ENCODE measurements at places on chromosomes 13 and 19.

- H3K4me3 ChIP-seq = peak overlapping the region; percentile 61
- peaks cover 5% of the 10 kb centered on the region for H3K4me1 ChIP-seq
- peak; percentile 63 for DNase-seq
- H3K36me3 ChIP-seq = no peaks in the 10 kb centered on the region
Measured at GRCh38 chr19:45496349-45496953, 396 bp downstream of the RTN2 start.

GRCh38 chr13:76886005-76886291 is 257 bp downstream of the KCTD12 start:
- H3K4me1 ChIP-seq = no peaks in the 10 kb centered on the region
- H3K36me3 ChIP-seq = no peaks in the 10 kb centered on the region
- H3K27ac ChIP-seq = no peak overlapping the region
- H3K4me3 ChIP-seq = peak overlapping the region; percentile 75

DNA sequence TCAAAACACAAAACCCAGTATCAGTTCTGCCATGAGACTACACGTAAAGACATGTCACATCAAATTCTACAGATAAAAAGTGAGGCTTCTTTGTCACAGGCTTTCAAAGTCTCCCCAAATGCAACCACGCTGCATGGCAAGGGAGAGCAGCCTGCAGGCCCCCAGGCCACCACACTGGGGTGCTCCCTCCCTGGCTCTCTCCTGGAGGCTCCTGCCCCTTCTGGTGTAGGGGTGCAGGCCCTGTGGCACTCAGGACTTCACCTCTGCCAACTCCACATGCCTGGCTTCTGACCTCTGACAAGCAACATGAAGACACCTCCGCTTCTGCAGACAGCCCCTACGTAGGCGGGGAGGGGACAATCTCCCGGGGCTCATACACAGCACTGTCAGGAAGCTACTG is 14.3 kb downstream of the AKAP8 start:
- no peak for DNase-seq
- no peaks in the 10 kb centered on the region for H3K27me3 ChIP-seq
- H3K4me1 ChIP-seq = no peaks in the 10 kb centered on the region
- H3K27ac ChIP-seq = no peak overlapping the region
- H3K4me3 ChIP-seq = no peak overlapping the region
- H3K36me3 ChIP-seq = peaks cover 82% of the 10 kb centered on the region

- peak overlapping the region; percentile 48 for H3K27ac ChIP-seq
- peak; percentile 89 for DNase-seq
- peak overlapping the region; percentile 53 for H3K4me3 ChIP-seq
- H3K4me1 ChIP-seq = peaks cover 10% of the 10 kb centered on the region
- no peaks in the 10 kb centered on the region for H3K27me3 ChIP-seq
- H3K36me3 ChIP-seq = no peaks in the 10 kb centered on the region
Measured at GRCh38 chr13:109869312-109870237, 83.2 kb upstream of the IRS2 start.

- H3K36me3 ChIP-seq = no peaks in the 10 kb centered on the region
- DNase-seq = no peak
- no peaks in the 10 kb centered on the region for H3K4me1 ChIP-seq
- H3K4me3 ChIP-seq = no peak overlapping the region
- no peak overlapping the region for H3K27ac ChIP-seq
Measured at GRCh38 chr13:99471221-99472121, 29.8 kb upstream of the TM9SF2 start.

DNA sequence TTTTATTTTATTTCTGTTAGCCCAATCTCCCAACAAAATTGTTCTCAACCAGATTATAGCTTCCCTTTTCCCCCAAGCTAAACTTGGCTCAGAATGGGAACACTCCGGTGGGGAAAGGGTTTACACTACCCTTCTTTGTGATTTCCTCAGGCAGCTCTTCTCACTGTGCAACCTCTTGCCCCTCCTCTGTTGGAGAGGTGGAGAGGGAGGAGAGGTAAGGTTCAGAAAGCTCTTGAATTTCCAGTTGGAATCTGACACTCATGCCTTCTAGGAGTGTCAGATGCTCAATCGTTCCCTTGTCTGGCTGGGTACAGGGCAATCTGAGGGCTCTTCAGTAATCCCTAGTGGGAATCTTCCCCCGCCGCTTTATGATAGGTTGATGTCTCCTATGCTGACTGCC is 486.1 kb upstream of the KLF12 start:
- no peak overlapping the region for H3K4me3 ChIP-seq
- no peaks in the 10 kb centered on the region for H3K36me3 ChIP-seq
- DNase-seq = no peak
- no peaks in the 10 kb centered on the region for H3K27me3 ChIP-seq
- H3K4me1 ChIP-seq = no peaks in the 10 kb centered on the region

DNA sequence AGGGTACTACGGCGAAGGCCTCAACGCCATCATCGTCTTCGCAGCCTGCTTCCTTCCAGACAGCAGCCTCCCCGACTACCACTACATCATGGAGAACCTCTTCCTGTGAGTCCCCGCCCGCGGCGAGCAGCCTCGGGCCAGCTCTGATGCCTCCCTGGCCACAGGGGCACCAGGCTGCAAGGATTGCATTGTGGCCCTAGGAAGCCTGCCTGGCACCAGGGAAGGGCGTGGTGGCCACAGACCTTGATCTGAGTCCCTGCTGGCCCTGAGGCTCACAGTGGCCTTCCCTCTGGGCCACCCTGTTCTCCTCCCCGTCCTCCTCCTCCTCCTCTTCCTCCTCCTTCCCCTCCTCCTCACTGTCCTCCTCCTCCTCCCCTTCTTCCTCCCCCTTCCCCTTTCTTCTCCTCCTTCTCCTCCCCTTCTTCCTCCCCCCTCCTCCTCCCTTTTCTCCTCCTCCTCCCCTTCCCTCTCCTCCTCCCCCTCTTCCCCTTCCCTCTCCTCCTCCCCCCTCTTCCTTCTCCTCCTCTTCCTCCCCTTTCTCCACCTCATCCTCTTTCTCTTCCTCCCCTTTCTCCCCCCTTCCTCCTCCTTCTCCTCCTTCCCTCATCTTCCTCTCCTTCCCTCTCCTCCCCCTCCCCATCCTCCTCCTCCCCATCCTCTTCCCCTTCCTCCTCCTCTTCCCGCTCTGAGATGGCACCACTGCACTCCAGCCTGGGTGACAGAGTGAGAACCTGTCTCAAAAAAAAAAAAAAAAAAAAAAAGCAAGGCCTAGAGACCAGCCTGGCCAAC is 24.4 kb upstream of the NMRK2 start:
- no peaks in the 10 kb centered on the region for H3K4me1 ChIP-seq
- no peak overlapping the region for H3K27ac ChIP-seq
- no peak for DNase-seq
- H3K36me3 ChIP-seq = no peaks in the 10 kb centered on the region
- no peak overlapping the region for H3K4me3 ChIP-seq

- peak overlapping the region; percentile 32 for H3K27ac ChIP-seq
- H3K4me1 ChIP-seq = no peaks in the 10 kb centered on the region
- no peaks in the 10 kb centered on the region for H3K36me3 ChIP-seq
- DNase-seq = no peak
Measured at GRCh38 chr13:100673376-100673712, 1.3 kb downstream of the TMTC4 start.

DNA sequence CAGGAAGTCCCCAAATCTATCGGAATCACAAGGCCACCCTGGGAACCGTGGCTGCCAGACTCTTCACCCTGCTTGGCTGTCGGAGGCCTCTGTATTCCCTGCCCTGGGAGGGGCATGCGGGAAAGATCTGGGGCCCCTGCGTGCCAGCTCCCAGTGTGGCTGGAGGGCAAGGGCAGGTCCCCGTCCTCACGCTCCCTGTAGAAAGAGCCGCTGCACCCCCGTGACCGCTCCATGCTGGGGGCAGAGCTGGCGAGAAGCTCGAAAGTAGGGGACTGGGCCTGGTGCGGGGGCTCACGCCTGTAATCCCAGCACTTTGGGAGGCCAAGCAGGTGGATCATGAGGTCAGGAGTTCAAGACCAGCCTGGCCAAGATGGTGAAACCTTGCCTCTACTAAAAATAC is 208.4 kb upstream of the SOX1 start:
- no peak overlapping the region for H3K27ac ChIP-seq
- peaks cover 3% of the 10 kb centered on the region for H3K27me3 ChIP-seq
- DNase-seq = no peak
- no peak overlapping the region for H3K4me3 ChIP-seq
- no peaks in the 10 kb centered on the region for H3K4me1 ChIP-seq

GRCh38 chr19:39407410-39407659 is 688 bp downstream of the ZFP36 start:
- H3K27ac ChIP-seq = no peak overlapping the region
- no peak for DNase-seq
- peak overlapping the region; percentile 96 for H3K4me3 ChIP-seq
- no peaks in the 10 kb centered on the region for H3K36me3 ChIP-seq
- peaks cover 21% of the 10 kb centered on the region for H3K4me1 ChIP-seq
- no peaks in the 10 kb centered on the region for H3K27me3 ChIP-seq

DNA sequence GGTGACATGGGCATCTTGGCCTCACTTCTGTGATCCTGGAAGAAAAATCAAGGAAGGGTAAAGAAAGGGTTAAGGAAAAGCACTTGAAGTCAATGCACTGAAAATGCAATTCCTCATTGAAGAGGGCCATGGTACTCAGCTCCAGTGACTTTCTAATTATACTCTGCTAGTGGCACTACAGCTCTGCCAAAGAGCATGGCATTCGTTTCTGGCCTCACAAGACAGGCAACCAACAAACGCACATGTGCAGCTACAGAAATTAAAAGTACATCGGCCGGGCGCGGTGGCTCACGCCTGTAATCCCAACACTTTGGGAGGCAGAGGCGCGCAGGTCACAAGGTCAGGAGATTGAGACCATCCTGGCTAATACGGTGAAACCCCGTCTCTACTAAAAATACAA is 21.8 kb downstream of the SACS start:
- DNase-seq = no peak
- H3K27ac ChIP-seq = no peak overlapping the region
- H3K27me3 ChIP-seq = no peaks in the 10 kb centered on the region

- no peak overlapping the region for H3K4me3 ChIP-seq
- H3K4me1 ChIP-seq = no peaks in the 10 kb centered on the region
- no peaks in the 10 kb centered on the region for H3K27me3 ChIP-seq
- H3K36me3 ChIP-seq = no peaks in the 10 kb centered on the region
- DNase-seq = no peak
Measured at GRCh38 chr19:5470264-5470671, 15.1 kb downstream of the ZNRF4 start.

DNA sequence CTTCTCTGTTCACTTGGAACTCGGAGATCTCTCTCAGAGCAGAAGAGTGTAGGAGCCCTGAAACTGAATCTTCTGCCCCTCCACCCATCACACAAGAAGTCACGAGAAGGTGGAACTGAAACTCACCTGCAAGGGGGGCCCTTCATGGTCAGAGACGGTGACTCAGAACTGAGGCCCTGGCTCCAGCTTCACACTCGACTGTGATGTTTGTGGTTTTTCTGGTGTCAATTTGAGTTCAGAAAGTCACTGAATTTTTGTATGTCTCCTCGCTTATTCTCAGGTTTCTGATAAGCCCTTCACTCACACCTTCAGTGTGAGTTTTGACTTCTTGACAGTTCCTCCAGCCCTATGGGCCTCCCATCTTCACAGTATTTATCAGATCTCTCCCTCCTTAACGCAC is 23.1 kb downstream of the SIGLEC5 start:
- H3K4me1 ChIP-seq = no peaks in the 10 kb centered on the region
- H3K27me3 ChIP-seq = no peaks in the 10 kb centered on the region
- no peaks in the 10 kb centered on the region for H3K36me3 ChIP-seq

DNA sequence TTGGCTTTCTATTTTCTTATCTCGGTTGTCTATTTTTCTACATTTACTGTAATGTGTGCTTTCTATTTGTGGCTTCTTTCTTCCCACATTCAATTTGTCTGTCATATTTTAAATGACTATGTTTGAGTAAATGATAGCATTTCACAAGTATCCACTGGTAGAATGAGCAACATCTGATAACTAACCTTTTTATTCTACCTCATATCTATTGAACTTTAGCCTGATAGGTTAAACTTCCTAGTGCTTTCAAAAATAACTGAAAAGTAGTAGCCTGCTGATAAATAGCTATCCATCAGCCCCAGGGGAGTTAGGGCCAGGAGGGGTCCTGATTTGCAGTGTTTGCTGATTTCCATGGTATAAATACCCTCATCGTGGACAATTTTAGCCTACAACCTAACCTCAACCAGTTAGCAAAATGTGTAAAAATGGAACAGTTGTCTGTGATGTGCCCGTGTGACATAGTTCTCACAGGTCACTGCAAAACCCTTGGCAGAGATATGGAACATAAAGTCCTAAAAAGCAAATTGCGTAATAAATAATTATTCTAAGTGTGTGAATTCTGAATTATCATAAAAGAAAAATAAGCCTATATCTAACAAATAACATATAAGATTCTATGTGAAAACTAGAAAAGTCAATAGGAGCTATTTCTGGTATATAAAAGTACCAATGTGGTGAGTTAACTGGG is 32.1 kb downstream of the KCTD12 start:
- no peaks in the 10 kb centered on the region for H3K27me3 ChIP-seq
- H3K4me3 ChIP-seq = no peak overlapping the region
- DNase-seq = no peak
- H3K4me1 ChIP-seq = no peaks in the 10 kb centered on the region
- no peaks in the 10 kb centered on the region for H3K36me3 ChIP-seq

GRCh38 chr13:60229708-60230272 is 66.1 kb upstream of the DIAPH3 start:
- no peaks in the 10 kb centered on the region for H3K36me3 ChIP-seq
- H3K4me1 ChIP-seq = no peaks in the 10 kb centered on the region
- H3K4me3 ChIP-seq = no peak overlapping the region
- no peak for DNase-seq

GRCh38 chr19:11420429-11421370 is 1.6 kb upstream of the RGL3 start:
- no peak for DNase-seq
- no peaks in the 10 kb centered on the region for H3K4me1 ChIP-seq
- no peaks in the 10 kb centered on the region for H3K36me3 ChIP-seq
- H3K27me3 ChIP-seq = 0 out of 2 replicates have a peak, but pooled peaks cover 2% of the 10 kb centered on the region
- peak overlapping the region; percentile 42 for H3K4me3 ChIP-seq

DNA sequence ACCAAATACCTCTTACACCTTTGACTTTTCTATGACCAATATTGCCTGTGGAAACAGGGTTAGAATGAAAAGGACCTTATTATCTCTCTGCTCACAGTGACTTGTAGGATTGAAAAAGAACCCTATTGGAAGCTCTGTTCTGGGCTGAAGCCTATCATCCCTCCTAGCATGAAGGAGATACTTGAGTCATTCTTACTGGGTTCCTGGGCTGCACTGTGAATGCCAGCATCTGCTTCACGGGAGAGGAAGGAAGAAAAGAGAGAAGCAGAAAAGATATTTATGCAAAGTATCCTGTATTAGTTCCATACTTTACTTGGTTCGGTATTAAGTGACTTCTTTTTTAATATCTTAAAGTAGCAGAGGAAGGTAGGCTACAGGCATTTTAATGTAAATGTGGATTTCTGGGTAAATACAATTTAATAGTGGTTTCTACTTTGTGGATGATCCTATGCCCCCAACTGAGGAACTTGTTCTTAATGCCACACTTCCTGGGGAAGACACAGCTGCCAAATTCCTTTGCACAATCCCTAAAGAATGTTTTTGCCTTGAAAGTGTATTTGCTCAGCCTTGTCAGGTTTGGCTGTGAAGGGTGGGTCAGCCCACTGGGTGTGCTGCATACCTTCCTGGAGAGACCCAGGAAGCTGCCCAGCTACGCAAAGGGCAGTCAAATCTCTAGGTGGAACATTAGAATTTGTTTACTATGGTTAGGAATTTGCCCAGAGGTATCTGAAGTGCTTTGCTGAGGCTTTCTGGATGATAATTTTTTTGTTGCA is 13.7 kb upstream of the SCEL start:
- H3K4me1 ChIP-seq = peaks cover 14% of the 10 kb centered on the region
- H3K27ac ChIP-seq = peak overlapping the region; percentile 30
- peak; percentile 53 for DNase-seq
- no peaks in the 10 kb centered on the region for H3K36me3 ChIP-seq
- H3K4me3 ChIP-seq = no peak overlapping the region
- no peaks in the 10 kb centered on the region for H3K27me3 ChIP-seq

All from SJCRH30 (cell line).